ENCODE measurements at places on chromosomes 5 and 9.

- no peak for DNase-seq
Observed at GRCh38 chr5:305050-305449, 16.5 kb upstream of the AHRR start.

DNA sequence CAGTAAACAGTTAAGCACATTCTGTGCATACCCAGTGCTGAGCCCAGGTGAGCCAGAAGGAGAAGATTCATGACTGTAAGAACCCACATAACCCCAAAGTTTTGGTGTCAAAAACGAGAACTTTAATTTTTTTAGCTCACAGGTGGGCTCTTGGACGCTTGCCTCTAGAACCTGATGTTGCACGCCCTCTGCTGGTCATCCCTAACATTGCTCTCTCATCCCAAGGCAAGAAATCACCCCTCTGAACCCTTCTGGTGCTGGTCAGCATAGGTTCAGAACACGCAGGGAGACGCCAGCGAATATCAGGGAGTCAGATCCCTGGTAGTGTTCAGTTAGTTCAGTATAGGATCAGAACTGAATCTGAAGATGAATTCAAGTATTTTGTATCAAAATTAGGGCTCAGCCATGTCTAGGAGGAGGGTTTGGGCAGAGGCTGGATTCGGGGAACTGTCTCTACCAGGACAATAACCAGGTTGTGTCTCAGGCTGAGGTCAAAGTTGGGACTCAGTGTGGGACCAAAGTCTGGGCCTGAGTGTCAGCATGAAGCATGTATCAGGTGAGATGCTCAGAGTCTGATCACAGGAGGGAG is 4.1 kb upstream of the DNAJB5 start:
- peak; percentile 62 for DNase-seq

DNA sequence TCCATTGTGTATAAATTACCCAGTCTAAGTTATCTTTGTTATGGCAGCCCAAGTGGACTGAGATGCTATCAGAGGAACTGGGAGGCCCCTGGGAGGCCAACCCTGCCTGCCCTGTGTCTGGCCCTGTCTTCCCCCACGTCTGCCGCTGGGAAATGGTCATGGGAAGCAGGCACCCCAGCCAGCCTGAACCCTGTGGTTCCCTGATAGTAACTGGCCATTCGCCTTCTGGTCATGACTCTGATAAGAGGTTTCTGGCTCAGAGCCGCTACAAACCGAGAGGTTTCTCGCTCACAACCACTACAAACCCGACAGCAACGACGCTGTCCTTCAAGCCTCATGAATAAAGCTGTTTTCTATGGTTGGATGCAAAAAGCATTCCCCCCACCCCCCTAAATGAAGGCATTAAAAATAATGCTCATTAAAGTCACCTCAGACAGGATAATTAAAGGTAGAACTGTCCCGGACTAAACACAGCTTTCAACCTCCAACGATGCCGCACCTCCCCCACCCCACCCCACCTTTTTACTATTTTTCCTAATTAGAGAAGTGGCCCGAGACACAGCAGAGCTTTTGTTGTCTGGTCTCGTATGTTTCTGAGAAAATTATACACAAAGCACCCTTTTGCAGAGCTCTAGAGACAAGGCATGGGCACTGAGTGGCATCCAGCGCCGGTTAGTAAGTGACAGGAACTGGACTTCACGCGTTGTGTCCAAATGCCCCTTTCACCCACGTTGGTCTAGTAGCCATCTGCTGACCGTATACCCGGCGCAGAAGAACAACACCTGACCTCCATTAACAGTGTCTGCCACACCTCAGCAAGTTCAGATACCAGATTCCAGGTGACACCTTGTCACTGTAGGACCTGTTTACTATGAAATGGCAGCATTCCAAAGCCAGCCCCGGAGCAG is 140.8 kb downstream of the COL23A1 start:
- DNase-seq: no peak

GRCh38 chr9:113397203-113397631 is 3.9 kb downstream of the ALAD start:
- DNase-seq: no peak

DNA sequence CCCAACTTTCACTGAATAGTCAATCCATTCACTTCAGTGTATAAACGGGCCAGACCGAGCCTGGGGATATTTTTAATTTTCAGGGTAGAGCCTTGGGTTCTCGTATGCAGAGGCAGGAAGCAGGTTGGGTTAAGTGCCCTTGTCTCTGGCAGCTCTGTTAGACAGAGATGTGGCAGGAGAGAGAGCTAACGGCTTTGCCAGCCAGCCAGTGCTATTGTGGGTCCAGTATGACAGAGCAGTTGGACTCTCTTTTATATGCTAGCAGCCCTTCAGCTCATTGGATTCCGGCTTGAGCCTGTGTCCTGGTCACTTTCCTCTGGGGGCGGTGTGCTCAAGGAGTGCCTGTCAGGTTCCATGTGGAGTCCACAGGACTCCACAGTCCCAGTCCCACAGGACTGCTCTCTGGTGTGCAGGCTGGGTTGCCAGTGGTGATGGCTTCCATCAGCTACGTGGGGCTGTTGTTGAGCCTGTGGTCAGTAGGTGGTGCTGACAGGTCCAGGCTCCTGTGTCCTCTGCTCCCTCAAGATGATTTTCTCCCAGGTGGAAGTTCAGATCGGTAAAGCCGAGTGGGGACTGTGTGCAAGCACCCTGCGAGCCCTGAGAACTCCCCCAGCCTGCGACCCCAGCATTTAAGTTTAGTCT is 14.3 kb downstream of the CLTA start:
- no peak for DNase-seq

DNA sequence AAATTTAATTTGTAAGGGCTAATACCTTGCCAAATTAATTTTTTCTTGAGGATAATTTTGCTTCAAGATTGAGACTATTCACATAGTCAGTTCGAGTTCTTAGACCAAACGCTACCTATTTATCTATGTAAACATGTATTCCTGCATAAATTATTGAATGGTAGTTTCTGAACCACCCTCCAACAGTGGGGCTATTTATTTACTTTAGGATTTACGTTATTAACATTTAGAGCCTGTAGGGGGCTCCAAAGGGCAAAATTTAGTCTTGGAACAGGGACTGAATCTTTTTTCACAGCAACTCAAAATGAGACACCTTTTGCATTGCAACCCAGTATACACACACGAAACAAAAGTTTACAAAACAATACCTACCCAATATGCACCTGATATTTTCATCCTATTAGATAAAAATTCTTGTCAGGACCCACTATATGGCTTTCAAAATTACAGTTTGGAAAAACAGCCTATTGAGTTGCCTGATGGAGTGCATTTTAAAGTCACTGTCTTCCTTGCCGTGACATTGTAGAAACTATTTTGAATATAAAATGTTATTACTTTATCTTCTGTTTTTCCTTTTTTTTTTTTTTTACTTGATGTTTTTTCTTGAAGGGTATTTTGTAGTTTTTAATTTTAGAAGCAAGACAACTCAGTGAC is 47.1 kb upstream of the POU4F3 start:
- DNase-seq: no peak

DNA sequence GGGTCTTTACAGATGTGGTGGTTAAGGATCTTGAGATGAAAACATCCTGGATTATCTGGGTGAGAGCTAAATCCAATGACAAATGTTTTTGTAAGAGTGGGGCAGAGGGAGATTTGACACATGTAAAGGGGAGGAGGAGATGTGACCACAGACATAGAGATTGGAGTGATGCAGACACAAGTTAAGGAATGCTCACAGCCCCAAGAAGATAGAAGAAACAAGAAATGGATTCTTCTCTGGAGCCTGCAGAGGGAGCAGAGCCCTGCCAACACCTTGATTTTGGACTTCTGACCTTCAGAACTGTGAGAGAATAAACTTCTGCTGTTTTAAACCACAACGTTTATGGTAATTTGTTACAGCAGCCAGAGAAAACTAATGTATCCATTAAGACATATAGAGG is 21.7 kb downstream of the ITGA2 start:
- DNase-seq: no peak

- DNase-seq: no peak
Observed at GRCh38 chr5:52063186-52063585, 679.9 kb downstream of the ISL1 start.

DNA sequence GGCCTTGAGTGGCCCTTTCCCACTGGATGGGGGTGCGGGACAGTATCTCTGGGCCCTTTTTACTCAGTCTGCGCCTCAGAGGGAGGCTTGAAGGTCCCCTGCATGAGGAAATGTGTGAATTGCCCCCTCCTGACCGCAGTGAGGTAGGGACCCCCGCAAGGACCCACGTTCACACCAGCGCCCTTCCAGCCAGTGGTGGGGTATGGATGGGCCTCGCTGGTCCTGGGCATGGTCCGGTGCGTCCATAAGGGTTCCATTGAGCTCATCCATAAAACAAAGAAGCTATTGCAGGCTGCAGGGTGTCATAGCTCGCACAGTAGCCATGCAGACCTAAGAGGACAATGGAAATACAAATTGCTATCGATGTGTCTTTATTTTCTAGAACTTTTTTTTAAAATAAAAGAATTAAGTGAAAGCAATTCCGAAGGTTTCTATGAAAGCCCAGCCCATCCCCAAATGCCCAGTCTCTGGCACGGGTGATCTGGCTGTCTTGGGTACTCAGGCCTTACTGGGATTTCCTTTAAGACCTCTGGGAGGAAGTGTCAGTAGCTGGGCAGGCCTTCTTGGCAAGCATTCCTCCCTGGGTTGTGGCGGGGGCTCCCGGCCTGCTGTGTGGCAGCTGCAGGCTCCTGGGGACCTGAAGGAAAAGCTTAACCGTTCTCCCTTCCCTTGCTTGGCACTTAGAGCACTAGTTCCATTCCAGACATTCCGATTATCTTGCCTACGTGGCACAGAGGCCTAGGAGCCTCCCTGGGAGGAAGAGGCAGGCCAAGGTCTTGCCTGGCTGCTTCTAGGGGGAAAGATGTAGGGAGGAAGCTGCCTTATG is 1.5 kb upstream of the SEMA5A start:
- DNase-seq: no peak

DNA sequence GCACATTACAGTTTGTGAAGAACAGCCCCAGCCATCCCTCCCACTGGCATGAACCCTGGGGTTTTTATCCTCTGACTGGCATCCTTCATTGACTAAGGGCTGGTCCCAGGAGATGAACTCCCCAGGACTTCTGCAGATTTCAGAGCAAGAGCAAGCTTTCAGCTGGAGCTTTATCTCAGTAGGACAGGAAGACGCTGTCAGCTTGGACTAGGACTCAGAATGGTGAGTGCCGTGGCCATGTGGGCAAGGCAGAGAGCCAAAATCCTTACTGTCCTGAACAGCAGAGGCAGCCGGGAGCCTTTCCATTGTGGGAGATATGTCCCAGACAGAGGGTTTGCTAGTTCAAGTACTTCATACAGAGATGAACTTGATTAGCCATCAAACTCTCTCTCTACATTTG is 3.2 kb upstream of the ACOT12 start:
- DNase-seq: no peak

- DNase-seq: no peak
Observed at GRCh38 chr9:15227491-15227890, 79.5 kb downstream of the TTC39B start.

GRCh38 chr9:13083366-13083765 is 196.1 kb downstream of the MPDZ start:
- DNase-seq: no peak

GRCh38 chr5:77649776-77650175 is 11.3 kb upstream of the OTP start:
- DNase-seq: no peak

- no peak for DNase-seq
Observed at GRCh38 chr5:74895906-74896305, 29.7 kb upstream of the FAM169A start.

GRCh38 chr5:35087991-35088390 is 40.2 kb upstream of the AGXT2 start:
- DNase-seq: no peak

- no peak for DNase-seq
Observed at GRCh38 chr5:2658447-2658846, 93.0 kb downstream of the IRX2 start.

DNA sequence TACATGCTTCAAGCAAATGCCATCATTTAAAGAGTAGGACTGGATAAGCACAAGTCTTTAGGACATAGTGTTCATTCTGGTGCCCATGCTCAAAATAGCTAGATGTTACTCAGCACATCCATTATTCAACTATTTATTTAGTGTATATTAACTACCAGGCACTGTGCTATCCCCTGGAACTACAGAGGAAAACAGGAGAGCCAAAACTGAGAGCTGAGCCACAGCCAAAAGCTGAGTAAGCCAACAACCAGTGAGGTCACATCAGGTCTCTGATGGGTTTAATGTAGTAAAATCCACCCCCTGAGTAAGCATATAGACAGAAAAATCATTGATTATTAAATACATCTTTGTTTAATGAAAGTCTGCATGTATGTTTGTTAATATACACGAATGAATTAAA is 469.3 kb upstream of the DMAC1 start:
- no peak for DNase-seq

GRCh38 chr5:3595006-3595961 is at the start of gene IRX1:
TSS of gene IRX1 (plus strand) at chr5:3595832. CDS start at chr5:3596106, 274 bp downstream.
- DNase-seq: no peak

GRCh38 chr5:334903-335739 is 13.6 kb downstream of the AHRR start:
- DNase-seq: no peak

DNA sequence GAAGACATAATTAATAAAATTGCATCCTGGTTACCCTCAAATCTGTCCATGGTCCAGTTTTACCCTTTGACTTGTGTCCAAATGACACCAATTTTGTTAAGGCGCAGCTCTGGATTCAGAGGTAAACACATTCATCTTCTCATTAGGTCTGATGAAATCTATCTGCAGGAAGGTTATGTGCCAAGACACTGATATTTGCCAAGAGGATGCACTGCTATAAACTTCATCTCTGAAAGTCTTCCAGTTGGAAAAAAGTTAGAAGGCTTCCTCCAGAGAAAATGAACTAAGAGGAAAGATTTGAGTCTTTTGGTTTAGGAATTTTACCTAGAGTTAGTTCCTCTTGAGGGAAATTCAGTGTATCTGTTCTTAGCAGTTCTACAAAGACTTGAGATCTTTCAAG is 717.8 kb downstream of the DTWD2 start:
- DNase-seq: no peak

All from CD8-positive, alpha-beta T cell (primary cell).